ENCODE measurements at places on chromosomes 16 and 17.

DNA sequence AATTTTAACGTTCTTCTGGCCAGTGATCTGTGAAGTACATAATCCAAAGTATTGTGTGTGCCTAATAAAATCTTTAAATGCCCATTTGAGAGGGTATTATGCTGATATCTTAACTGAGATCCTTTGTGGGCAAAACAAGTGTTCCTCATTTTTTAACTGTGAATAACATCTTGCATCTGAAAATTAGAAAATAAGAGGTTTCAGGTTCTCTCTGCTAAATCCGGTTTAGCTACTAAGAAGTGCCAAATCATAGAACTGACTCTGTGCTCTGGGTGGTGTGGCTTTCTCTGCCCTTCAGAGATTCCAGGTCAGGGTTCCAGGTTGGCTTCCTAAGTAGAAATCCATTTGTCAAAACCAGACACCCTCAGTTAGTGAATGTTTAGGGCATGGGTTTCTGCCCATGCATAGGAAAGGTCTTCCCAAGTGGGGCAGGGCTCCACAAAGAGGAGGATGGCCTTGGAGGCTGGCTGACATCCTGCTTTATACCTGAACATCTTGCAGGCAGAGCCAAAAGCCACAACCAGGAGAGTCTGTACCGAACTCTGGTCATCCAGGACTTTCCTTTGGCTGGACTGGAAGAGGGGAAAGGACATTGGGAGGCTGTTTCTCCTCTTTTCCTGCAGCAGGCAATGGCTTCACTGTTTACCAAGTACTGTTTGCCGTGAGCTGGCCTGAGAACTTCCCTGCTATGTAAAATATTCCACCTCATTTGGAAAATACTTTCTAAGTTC is 8.5 kb downstream of the ALDH3A2 start:
- DNase-seq: no peak

GRCh38 chr16:1043881-1044451 is 28.6 kb upstream of the SSTR5 start:
- no peak for DNase-seq

DNA sequence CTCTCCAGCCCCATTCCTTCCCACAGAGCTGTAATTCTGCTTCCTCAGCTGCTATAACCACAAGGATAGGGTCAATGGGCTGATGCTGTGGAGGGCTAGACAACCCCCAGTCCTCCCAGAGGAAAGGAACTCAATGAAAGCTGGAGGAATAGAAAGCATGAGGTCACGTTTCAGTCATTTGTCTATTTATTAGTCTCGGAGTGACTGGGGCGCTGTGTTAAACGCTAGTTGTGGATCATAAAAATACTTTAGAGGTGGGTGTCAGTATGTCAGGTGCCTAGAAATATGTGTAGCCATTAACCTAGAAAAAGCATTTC is 787 bp upstream of the CCL3L1 start:
- DNase-seq: no peak

- DNase-seq: no peak
These were observed 51.6 kb upstream of the LYRM9 start for GRCh38 chr17:27944546-27945332.

- DNase-seq: no peak
These were observed 1.8 kb downstream of the KRTAP9-4 start for GRCh38 chr17:41251261-41251660.

DNA sequence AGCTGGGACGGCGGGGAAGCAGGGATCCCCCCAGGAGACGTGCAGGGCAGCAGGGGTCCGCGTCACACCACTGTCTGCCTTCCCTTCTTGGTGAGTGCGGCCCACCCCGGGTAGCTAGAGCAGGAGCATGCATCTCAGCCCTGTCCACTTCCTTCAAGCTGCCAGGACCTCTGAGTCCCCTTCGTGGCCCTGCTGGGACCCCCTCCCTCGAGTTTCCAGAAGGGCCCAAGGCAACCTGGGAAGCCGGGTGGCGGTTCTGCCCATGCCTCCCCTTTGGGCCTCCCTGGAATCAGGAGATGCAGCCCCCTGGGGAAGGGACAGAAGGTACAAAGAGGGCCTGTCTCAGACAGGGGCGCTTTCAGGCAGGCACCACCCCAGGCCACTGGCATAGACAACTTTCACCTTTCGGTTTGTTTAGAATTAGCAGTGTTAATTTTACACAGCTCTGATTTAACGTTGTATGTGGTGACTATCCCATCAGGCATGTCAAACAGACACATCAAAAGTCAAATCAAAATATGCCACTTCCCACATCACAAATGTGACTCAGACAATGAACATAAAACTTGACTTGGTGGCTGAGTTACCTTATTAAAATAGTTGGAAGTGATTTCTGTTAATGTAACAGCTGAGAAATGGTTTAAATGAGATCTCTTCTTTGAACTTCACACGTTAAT is 94.5 kb upstream of the METRNL start:
- no peak for DNase-seq

DNA sequence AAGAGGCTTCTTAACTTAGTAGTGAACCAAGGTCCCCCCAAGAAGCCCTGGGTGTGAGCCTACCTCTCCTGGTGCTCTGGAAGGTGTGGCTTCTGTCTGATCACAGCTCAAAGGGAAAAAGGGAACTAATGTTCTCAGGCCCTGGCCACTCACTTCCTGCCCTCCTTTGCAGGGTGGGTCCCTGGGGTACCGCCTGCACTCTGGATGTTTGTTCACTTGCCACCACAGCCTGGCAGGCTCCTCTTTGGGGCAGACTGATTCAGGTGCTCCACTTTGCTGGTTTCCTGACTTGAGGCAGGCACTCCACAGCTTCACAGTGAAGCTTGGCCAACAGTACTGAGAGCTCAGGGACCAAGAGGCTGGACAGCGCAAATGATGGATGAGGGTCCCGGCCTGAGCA is 5.9 kb upstream of the MYO15A start:
- DNase-seq: no peak

- DNase-seq: no peak
These were observed 674 bp downstream of the ZNF688 start for GRCh38 chr16:30570636-30571444.
